ENCODE measurements at places on chromosomes 2 and 18.

DNA sequence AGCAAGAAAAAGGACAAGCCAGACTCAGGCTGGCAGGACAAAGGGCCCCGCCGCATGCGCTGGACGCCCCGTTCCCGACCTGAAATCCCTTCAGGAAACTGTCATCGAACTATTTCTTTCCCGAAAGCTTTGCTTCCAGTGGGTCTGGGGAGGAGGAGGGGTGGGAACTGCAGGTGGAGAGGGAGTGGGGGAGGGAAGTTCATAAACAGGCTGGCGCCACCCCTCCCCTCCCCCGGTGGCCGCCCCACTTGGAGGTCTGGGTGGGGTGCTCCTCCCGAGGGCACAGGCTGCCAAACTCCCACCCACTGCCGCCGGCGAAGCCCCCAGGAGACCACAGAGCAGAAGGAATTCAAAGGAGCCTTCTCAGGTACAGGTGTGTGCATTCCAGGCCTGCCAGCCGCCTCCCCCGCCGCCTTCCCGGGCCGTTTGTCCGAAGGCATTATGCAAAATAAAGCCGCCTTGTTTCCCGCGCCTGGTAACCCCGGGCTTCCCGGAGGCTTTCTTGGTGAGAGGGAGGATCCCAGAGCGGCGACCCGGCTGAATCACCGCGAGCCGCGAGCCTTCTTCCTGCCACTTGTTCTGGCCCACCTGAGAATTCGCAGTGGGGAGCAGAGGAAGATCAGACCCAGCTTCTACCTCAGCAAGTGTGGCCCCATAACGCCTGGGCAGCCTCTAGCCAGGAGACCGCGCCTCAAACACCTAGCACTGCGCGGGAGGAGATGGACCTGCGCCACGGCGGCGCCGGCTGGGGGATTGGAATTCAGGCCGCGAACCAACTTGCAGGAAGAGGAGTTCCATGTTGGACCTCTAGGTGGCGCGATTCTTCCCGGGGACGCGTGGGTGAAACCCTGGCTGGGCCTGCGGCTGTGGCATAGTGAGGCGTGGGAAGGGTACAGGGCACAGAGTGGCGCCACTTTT is 101.9 kb downstream of the FOXI3 start:
- no peak for DNase-seq

DNA sequence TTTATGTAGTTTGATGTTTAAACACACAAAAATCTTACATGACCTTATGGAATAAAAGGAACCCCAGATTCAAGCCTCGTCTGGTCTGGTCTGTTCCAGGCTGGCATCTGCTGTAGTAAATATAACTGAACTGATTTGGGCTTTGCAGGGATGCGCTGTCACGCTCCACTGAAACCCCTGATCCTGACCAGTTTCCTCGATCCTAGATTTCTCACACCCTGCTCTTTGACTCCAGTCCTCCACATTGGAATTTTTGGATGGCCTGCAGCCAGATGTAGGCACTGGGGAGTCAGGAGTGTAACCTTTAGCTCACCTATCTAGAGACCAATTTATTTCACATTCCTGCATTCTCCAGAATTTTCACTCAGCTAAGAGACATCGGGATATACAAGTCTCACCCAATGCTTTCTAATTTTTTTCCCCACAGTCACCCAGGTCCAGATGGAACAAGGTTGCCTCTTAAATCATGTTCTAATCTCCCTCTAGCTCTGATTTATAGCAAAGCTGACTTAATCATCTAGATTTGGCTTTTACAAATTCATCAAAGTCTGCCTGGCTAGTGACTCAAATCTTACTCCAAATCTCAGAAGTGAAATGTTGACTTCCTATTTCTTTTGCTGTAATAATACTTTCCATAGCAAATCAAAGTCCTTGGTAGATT is 219.6 kb downstream of the CD226 start:
- DNase-seq: no peak

GRCh38 chr2:237752761-237753165 is 45.8 kb upstream of the RBM44 start:
- no peak for DNase-seq

GRCh38 chr2:24375349-24376087 is 15.2 kb upstream of the ITSN2 start:
- no peak for DNase-seq

DNA sequence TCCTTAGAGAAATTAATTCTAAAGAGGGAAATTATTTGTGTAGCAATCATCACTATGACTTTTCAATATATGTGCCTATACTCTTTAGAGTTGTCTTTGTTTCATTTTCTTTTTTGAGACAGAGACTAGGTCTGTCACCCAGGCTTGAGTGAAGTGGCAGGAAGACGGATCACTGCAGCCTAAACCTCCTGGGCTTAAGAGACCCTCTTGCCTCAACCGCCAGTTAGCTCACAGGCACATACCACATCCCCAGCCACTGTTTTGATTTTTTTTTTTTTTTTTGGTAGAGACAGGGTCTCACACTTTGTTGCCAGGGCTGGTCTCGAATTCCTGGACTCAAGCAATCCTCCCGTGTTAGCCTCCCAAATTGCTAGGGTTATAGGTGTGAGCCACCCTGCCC is 12.4 kb downstream of the YWHAQ start:
- no peak for DNase-seq

DNA sequence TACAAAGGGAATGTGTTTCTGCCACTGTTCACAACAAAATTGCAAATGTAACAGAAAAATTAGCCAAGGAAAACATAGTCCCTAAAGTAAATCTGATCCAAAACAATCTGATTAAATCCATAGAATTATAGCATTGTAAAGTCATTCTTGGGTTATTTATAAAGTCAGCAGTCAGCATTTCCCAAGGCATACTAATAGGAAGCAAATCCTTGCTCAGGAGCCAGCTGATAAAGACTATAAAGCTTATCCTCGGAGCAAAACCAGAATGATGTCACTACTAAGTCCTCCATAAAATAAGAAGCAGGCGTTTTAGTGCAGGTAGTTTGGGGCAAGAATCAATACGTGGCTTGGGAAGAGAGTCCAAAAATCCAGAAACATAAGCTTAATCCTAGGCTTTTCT is 67.3 kb upstream of the CSRNP3 start:
- no peak for DNase-seq

GRCh38 chr18:65358306-65358705 is 392.5 kb upstream of the CDH7 start:
- DNase-seq: no peak

DNA sequence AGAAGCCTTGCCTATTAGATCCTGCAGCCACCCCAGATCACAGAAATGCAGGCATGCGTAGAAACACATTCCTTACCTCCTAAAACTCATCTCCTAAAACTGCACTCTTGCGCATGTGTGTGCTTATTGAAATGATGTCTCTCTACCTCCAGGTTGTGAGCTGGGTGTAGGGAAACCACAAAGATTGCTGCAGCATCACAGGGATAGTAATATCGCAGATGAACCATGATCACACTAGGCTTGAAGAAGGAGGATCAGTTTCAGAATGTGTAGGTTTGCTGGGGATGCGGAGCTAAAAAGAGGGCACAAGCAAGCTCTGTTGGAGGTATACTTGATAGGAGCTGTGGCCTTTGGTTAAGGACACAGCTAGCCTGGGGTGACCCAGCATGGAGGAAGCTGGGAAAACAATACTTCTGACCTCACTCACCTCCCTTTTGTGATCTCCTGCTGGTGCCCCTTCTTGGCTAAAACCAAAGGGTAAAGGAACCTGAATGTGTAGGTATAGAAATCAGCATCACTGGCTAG is 118.8 kb downstream of the SETBP1 start:
- DNase-seq: no peak

- DNase-seq: no peak
Observed at GRCh38 chr2:15732341-15733077, 140.8 kb downstream of the DDX1 start.

- no peak for DNase-seq
Observed at GRCh38 chr2:15527074-15527739, 33.9 kb downstream of the NBAS start.

- DNase-seq: peak; percentile 54
Observed at GRCh38 chr18:74457043-74457724, at the start of gene DIPK1C. DIPK1C (minus strand) TSS chr18:74457308; CDS start chr18:74457259, 49 bp downstream.

DNA sequence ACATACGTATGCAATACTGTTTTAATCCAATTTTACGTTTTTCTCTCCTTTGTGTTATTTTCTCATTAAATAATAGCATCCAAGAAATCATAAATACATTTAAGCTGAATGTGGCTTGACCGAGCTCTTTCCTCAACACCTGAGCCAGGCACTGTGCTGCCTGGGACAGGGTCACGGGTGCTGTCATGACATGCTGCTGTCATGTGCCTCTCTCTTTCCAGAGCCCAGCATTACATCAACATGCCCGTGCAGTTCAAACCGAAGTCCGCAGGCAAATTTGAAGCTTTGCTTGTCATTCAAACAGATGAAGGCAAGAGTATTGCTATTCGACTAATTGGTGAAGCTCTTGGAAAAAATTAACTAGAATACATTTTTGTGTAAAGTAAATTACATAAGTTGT is 94.1 kb upstream of the LDLRAD4 start:
- DNase-seq: no peak

DNA sequence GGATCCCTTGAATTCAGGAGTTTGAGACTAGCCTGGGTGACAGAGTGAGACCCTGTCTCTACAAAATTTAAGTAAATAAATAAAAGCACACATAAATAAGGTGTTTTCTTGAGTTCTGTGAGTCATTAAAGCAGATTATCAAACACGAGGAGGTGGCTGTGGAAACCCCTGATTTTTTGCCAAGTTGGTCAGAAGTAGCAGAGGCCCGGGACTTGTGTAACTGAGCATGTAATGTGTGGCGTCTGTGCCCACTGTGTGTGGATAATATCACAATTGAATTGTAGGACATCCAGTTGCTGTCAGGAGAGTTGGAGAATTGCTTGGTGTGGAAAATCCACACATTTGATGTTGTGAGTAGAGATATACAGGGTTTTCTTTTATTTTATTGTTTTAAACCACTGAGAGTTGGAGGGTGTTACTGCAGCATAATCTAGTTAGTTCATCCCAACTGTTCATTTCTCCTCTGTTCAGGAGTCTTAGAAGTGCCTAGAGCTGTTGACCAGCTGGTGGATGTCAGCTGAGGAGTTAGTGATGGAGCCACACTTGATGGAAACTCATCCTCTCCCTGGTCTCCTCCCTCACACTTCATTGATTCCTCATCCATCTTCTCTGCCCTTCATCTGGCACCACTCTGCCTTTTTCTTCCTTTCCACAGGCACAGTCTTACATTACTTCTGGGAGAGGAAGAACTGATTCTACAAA is 45.9 kb upstream of the RHOB start:
- no peak for DNase-seq

DNA sequence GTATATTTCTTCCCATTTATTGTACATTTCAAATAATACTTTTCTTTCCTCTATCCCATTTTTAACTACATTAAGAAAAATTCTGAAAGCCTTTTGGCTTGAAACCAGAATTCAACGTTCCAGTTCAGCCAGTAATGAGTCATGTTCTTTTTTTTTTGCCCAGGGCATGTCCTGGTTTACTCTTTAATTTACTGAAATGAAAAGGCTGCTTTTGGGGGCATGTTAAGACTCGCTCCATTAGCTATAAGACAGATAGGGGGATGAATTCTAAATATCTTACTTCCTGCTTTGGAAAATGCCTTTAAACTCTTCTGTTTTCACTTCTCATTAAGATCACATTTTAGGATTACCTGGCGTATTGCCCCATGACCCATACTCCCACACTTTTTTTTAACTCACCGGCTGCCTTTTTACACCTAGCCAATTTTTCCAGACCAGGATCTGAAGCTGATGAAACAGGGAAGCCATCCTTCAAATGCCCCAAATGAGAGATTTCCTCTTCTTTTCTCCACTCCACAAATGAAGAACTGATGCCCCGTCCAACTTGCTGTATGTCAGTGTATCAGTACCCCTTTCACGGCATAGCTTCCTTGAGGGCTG is 585 bp downstream of the ABCA12 start:
- DNase-seq: no peak

DNA sequence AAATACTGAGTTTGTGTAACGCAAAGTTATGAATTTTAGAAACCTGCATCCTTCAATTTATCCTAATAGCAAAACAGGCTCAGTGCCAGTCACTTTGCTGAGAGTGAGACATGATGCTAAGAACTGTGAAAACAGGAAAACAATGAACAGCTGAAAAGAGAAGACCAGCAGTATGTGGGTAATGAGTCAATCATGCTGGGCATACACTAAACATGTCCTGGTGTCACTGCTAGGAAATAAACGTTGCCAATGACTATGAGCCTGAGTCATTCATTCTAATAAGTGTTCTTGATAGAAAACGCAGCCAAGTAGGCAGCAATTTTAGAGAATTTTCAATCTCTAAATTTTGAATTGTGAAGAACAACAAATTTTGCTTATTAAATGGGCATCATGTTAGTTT is 237.3 kb downstream of the GALR1 start:
- DNase-seq: no peak

- no peak for DNase-seq
Observed at GRCh38 chr18:30469091-30469490, 573.5 kb downstream of the DSC3 start.

- DNase-seq: no peak
Observed at GRCh38 chr2:28543316-28544035, 47.6 kb downstream of the PLB1 start.

DNA sequence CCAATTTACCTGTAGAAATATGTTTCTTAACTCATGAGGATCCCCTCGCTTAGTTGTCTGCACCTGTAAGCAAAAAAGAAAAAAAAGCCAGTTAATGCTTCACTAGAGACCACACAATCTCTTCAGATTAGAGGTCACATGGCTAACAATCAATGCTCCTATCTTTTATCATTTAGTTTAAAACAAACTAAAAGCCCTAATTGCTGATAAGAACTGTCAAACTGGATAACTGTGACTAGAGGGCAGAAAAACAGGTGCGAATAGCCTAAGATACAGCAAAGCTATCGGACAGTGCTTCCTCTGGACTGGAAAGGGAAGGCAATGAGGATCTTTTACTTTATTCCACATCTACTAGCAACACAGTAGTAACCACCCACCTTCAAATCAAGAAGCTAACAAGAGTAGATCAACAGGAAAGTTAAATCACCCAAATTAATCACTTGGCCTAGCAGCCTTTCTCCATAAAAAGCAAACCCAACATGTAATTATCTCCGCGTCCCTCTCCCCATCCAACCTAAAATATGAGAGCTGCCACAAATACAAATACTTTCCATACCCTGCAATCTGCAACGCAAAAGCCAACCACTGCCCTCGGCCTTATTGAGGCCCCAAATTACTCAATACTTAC is 734 bp downstream of the SLC25A12 start:
- no peak for DNase-seq

- DNase-seq: no peak
Observed at GRCh38 chr2:174836377-174836994, 72.2 kb upstream of the CHRNA1 start.

GRCh38 chr18:77108001-77108692 is 24.4 kb downstream of the MBP start:
- no peak for DNase-seq

GRCh38 chr18:48476550-48476917 is 62.3 kb upstream of the CTIF start:
- DNase-seq: no peak

DNA sequence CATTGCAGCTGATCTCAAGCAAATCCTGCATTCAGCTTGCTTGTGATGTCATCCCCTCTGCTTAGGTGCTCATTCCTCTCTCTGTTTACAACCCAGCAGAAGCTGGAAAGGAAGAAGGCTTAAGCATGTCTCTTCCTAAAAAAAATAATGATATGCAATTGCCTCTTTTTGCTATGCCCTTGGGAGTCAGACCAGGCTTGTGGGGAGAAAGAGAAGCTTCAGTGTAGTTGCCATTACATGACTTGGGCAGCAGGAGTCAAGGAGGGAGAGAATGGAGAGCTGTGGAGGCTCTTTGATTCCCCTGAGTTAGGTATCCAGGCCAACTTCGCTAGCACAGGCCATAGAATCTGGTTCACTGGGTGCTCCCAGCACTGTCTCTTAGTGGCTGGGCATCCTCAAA is 101.1 kb downstream of the MAPK4 start:
- DNase-seq: no peak

- no peak for DNase-seq
Observed at GRCh38 chr2:227462462-227462951, 9.4 kb upstream of the AGFG1 start.

Measured in occipital lobe (tissue), 3 donors.